Activated T-helper 9 cell treated with anti-CD3 and anti-CD28 coated beads, Interleukin-2, amount 50 U/mL, for 16 hours (primary cell): ENCODE measurements at places on chromosomes 4 and X.

DNA sequence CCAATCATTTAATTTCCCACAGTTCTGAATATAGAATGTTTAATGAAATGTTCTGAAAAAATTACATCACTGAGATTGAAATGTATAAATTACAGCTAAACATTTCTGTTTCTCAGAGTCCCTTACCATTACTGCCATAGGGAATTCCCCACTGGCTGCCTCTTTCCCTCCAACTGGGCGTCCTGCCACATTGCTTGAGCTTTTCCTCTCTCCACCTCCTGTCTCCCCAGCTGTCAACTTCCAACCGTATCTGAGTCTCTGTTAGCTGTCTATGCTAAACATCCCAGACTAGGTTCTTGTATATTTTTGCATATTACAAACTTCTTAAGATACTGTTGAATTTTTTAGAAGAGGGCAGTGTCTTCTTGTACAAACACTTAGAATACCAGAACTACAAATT lies 407.3 kb upstream of the SLIT2 start:
- DNase-seq = no peak

DNA sequence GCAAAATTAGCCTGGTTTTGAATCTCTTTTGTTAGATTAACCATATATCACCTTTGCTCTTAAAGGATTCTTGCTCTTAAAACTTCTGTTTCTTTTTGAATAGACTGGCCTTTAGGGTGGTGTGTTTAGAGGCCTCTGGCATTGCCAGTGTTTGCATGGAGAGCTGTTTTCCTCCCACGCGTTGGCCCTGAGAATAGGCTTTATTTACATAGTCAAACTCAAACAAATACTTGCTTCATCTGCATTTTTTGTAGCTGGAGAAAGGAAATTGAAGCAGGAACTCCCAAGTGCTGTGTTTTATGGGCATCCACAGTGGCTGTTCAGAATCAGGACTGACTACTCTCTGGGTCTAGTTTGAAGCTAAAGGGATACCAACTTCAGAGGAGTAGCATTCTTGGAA lies 2.7 kb downstream of the SHROOM2 start:
- no peak for DNase-seq

DNA sequence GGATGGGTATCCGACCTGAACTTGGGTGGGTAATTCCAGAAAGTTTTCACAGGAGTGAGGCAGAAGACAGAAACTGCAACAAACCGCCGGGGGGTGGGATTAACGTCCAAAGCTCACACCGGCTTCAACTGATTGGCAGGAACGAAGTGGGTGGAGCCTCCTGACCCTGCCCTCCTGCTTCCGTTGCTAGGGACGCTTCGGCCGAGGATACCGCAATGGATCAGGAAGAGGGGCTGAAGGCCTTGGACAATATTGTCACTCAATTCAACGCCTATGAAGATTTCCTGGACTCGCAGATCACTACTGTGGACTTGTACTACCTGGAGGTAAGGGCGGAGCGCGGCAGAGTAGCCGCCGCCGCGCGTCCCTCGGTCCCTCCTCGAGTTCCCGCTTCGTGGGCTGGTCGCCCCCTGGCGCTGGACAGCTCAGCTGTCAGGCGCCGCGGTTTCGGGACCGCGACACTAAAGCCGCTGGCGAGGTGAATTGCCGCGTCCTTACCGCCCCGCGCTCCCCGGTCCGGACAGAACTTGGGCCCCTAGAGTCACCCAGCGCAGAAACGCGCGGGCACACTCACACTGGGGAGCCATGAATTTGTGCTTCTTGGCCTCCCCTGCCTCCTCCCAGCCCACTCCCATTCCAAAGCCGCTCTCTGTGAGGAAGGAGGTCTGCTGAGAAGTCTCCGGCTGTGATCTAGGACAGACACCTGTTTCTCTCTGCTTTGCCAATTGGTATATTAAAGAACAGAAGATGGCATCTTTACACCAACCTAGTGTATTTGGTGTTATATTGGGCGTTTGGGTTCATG lies at the start of gene CFAP299:
TSS of gene CFAP299 (plus strand) at position 177 of the 805 bp plus-strand sequence.
- no peak for DNase-seq

GRCh38 chr4:40600850-40601249 lies 28.8 kb downstream of the RBM47 start:
- DNase-seq = no peak

DNA sequence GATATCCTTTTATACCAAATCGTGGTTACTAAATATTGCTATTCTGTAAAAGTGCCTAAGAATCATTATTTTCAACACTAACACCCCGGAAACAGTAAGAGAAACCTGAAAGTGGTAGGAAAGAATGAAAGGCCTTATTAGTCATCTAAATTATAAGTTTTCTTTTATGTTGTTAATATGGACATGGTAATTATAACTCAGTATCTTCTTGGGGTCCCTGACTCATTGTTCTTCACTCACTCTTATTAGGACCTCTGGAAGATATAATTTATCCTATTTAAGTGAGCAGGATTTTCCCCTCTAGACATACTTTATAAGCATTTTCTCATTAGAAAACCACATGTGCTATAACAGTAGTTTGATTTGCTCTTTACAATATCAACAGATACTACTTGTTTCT lies 51.0 kb downstream of the SMARCA5 start:
- DNase-seq = no peak
